ENCODE measurements at places on chromosomes 3 and 15.

DNA sequence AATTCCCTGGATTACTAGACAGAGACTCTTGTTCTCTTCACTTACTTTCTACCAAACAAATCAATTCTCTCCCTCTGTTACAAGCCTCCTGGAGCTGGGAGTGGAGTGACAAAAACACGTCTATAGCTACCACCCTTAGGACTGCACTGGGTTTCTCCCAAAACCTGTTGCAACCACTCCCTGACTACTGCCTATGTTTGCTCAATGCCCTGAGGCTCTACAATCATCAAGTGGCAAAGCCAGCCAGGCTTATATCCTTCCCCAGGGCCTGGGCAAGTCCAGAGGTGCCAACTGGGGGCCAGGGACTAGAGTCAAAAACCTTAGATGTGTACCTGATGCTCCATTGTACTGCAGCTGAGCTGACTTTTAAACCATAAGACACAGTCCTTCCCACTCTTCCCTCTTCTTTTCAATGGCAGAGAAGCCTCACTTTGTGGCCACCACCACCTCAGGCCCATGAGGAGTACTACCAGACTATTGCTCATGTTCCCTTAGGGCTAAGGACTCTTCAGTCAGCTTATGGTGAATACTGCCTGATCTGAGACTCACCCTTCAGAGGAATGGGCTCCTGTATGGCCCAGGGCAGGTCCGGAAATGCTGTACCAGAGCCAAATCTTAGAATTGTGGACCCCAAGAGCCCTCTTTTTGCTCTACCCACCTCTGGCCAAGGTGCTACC is 125.4 kb upstream of the PLCL2 start:
- DNase-seq: no peak

DNA sequence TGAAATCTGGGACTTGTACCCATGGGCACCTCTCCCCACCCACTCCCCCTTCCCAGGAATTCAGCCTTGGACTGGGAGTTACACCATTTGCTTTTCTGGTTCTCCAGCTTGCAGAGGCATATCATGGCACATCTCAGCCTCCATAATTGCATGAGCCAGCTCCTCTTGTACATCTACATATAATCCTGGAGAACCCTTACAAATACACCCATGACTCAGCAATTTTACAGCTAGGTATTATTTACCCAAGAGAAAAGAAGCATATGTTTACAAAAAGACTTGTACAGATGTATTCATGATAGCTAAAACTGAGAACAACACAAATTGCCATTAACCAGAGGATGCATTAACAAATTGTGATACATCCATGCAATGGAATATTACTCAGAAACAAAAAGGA is 58.4 kb downstream of the RPLP1 start:
- DNase-seq: no peak

- DNase-seq: no peak
Measured at GRCh38 chr15:62887113-62887570, 155.4 kb upstream of the TPM1 start.

DNA sequence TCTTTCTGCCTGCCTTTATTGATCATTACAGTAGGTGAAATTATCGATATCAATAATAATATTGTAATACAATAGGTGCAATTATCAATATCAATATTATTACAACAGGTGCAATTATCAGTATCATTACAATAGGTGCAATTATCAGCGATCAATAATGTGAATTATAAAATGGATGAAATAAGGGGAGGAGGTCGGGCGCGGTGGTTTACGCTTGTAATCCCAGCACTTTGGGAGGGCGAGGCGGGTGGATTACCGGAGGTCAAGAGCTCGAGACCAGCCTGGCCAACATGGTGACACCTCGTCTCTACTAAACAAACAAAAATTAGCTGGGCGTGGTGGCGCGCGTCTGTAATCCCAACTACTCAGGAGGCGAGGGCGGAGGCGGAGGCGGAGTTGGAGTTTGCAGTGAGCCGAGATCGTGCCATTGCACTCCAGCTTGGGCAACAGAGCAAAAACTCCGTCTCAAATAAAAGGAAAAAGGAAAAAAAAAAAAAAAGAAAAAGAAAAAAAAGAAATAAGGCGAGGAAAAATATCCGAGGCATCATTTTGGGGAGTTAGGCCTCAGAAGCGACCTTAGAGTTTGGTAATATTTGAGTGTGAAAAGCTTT is 611 bp upstream of the BNIP2 start:
- DNase-seq: peak; percentile 82

DNA sequence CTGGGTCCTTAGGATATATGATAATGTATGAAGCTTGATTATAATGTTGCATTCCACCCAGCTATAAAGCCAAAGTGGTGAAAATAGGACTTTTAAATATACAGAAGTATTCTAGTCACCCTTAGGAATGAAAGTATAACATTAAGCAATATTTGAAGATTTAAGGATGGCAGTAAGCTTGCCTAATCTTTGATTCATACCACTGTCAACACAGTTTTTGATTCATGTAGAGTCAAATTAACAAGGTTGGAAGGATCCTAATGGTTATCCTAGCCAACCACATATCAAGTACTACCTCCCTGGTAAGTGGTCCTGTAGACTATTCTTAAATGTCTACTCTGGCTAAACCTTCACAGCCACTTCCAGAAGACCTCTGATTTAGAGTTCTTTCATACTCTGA is 18.6 kb downstream of the ARIH1 start:
- DNase-seq: no peak

DNA sequence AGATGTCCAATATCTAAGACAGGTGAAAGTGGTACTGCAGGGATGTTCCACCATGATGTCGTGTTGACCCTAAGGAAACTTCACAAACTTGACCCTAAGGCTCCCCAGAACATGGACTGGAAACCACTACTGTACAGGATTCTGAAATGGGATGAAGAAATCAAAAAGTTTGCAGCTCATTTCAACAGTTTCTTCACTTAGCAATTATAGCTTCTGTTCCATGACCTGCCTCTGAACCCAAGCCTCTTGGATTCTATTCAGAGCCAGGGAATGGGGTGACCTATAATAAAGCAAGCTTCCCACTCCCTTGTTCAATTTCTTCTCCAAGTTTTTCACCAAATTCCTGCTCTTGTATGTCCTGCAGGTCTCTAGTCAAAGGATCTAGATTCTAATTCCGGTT is 40.7 kb downstream of the DUT start:
- DNase-seq: no peak

DNA sequence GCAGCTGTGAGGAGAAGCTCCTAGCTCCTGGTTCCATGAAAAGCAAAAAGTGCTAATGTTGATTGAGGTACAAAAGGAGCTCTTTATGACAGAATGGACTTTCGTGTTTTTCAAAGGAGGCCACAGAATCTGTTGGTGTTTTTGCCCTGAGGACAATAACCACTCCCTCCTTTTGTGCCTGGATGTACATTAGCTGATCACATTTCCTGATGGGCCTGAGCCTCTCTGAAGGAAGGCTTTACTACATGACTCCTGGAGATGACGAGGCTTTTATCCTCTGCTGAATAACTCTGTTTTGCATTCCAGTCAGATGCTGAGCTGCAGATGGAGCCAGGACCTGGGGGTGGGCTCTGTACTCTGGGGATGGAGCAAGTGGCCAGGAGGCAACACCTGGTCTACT is 301.9 kb downstream of the CACNA2D3 start:
- DNase-seq: no peak

DNA sequence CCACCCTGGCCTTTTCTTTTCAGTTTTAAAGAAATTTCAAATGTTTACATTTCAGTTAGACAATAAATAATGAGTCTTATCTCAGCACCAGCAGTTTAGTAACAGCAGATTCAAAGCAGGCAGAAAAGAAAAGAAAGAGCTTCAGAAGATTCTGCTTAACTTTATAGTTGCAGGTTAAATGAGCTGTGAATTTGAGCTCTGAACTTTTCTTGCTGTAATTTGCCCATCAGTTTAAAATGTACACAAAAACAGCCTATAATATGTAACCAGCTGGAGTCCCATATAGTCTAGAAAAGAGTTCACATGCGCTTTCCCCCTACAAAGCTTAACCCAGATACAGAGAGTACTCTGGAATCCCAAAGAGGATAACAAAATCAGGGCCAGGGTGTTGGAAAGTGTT is 59.7 kb upstream of the SIAH2 start:
- DNase-seq: no peak

- DNase-seq: no peak
Measured at GRCh38 chr3:10334042-10334441, 13.1 kb upstream of the SEC13 start.
